Fibroblast of lung (primary cell): ENCODE measurements at places on chromosomes 1 and 21. TPM values are rescaled to one million over a fixed set of nuclear protein-coding genes. Genes with fewer than 3 reads are reported as not detected.
A peak's percentile ranks its signal among the peaks of the same experiment; 100 is the strongest.

The FMN2 gene
- 8.0 and 15.2 TPM in 2 replicates for polyA plus RNA-seq

DNA sequence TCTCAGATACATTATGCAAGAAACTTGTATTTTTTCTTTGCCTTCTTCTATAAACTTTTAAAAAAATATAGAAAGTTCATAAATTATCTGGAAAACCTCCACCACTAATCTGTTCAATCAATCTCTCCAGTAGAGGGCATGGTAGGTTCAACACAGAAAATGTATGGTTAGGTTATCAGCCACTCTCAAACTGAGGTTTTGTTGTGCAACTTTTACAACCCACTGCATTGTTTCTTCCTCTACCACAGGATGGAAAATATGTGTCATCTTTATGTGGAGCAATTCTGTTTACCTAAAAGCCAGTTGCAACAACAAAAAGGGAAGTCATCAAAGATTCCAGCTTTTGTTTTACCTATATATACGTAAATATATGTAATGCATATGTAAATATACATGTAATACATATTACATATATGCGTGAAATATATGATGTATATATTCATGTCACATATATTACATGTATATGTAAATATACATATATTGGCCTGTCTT, 3.0 kb upstream of the RGS2 start:
- DNase-seq = peak; percentile 90

- DNase-seq = peak; percentile 39
Measured at GRCh38 chr1:155126556-155127104, 1.0 kb upstream of the EFNA1 start.

DNA sequence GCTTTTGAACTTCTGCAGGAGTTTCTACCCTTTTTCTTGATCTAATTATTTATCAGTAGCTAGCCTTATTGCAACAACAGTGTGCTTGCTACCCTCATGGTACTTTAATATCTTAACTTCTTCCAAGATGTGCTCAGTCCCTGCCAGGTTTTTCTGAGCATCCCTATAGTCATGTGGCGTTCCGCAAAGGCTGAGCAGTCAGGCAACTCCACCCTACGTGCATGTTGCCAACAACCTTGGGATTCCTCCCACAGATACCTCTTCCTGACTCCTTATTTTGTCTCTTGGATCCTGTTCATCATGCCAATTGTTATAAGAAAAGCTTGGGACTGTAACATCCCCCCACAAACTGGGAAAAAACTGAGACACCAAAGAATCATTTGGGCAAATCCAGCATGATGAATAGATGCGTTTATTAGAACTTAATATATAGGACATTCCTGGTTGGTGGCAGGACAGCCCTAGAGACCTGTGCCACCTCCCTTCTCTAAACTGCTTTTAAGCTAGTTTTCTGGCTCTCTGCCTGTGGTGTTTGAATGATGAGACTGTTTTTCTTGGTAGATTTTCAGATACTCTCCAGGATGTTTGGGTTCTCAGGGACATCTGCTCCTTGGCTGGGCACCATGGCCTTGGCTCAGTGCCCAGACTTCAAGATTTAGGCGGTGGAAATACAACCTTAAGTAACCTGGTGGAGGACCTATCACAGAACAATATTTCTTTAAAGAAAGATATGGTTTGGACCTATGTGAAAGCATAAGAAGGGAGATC, 27.1 kb upstream of the KCTD3 start:
- DNase-seq = peak; percentile 28

DNA sequence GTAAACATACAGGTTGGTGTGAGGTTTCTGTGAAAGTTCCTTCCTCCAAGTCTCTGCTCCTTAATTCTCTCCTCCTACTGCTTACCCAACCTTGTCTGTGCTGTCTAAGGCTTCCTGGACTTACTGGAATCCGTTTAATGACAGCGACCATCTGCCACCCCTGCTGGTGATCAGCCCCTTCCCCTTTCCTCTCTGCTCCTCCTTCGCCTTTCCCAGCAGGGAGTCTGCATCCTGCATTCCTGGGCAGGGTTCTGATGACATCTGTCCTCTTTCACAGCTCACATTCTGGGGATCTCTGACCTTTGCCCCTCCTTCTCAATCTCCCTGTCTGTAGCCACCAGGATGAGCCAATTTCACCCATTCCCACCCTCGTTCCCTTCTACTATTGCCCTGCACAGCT, 66.5 kb downstream of the KIRREL1 start:
- DNase-seq = no peak

DNA sequence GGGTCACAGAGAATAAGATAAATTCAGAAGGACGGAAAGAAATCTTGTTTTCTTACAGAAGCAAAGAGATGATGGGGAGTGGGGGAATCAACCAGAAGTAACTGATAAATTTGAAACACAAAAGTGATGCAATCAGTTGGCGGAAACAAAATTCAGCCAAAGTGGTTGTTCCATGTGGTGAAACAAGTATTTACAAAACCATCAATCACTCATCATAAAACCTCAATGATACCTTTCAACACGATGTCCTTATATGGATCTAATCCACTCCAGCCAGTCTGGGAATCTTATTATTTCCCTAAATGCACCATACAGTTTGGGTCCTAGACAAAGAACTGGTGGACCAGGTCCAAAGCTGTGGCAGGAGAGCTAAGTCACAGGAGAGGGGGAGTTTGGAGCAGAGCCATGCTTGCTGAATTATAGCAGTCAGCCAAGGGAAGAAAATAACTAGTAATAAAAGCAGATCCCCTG, 303.8 kb upstream of the LRRC7 start:
- peak; percentile 73 for DNase-seq

- DNase-seq = peak; percentile 43
Measured at GRCh38 chr1:197144570-197145325, 1.7 kb downstream of the ASPM start.
